Activated T-helper 2 cell treated with anti-CD3 and anti-CD28 coated beads, Interferon-gamma antibody, Interleukin-2, Interleukin-4, amounts not matched to agents 10 μg/mL and 5 μg/mL and 100 μg/mL, durations not matched to agents 14 hours and 24 hours and 36 hours (primary cell): ENCODE measurements at places on chromosomes 7 and 10.

DNA sequence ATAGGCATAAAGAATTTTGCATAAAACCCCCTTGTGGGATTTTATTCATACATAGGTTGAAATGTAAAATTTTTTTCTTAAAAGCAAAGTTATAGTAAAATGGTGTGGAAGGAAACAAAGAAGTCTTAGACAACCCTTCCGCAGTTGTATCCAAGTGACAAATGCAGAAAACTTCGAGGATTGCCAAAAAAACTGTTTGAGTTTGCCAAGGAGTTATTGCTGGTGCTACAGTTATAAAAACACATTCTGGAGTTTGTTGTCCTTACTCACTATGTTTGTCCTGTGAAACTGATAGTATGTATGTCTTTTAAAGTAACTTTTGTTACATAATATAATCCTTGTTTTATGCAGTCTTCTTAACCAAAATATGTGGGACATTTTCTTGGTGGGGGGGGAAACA, 120.3 kb downstream of the FOXP2 start:
- DNase-seq: no peak
- no peaks in the 10 kb centered on the region for H3K27me3 ChIP-seq
- no peak overlapping the region for H3K4me3 ChIP-seq

DNA sequence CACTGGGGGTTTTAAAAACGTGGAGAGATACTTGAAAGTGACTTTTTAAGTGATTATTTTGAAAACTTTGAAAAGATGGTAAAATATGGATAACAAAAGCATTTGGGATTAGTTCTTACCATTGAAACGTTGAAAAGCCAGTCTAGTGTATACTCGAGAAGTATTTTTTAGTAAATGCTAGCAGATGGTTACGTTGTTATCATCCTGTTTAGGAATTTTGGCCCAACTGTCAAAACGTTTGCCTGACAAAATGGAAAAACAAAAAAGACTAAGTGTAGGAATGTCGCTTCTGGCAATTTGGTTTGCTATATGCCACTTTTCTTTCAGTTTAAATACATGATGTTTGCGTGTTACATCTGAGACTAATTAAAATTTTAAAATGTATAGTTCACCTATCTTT, 1.2 kb downstream of the RBM33 start:
- peaks cover 35% of the 10 kb centered on the region for H3K4me1 ChIP-seq
- peak overlapping the region; percentile 99 for H3K4me3 ChIP-seq
- H3K36me3 ChIP-seq: peaks cover 85% of the 10 kb centered on the region
- no peaks in the 10 kb centered on the region for H3K27me3 ChIP-seq
- peak overlapping the region; percentile 100 for H3K27ac ChIP-seq
- no peak for DNase-seq

DNA sequence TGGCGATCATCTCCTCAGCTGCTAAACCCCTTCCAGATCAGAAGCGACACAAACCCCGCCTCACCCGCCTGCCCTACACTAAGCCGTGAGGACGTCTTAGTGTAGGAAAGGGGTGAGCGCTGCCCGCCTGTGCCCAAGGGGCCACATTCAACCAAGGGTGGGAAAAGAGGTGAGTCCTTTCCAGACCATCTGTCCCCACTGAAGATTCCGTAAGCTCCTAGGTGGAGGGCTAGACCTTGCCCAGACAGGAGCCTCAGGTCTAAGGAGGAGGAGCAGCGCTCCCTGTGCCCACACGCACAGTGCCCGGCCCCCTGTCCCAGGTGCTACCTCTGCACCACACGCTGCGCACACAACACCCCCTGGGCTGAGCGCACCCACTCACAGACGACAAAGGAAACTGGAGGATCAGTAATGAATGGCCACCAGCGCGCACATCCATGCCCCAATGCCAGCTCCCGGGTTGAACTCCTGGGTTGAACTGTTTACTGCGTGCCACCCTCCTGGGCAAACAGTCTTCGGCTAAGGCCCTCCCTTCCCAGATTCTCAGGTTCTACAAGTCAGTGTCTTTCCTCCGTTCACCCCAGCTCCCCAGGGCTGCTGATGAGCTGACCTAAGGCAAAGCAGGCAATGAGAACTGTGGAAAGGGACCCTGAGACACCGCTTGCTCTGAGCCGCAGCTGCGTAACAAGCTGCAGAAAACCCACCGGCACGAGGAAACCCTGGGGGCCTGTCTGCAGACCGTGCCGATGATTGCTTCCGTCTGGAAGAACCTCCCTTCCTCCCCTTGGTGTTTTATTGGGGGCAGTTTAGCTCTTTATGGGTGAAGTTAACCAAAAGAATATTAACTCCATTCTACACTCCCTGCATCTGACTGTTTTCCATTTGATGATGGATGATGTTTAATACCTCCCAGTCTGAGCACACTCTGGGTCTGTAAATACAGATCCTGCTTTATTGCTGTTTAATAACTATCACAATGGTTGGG, 185.9 kb downstream of the MAD1L1 start:
- H3K27me3 ChIP-seq: no peaks in the 10 kb centered on the region
- no peak overlapping the region for H3K27ac ChIP-seq
- no peak for DNase-seq
- H3K36me3 ChIP-seq: peaks cover 7% of the 10 kb centered on the region
- no peak overlapping the region for H3K4me3 ChIP-seq
- H3K4me1 ChIP-seq: peaks cover 2% of the 10 kb centered on the region

DNA sequence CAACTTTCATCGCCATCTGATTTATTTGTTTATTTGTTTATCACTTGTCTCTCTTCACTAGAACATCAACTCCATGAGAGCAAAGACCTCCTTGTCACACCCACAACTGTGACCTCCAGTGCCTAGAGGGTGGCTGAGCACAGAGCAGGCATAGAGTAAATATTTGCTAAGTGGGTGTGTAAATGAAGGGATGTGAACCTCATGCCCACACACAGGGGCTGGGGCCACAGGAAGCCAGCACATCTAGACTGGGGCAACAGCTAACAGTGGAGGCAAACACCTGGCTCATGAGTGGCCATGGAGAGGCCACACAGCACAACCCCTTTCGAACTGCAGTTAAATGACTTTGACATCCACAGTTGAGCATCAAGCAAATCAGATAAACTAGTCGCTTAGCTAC, 39.8 kb downstream of the AKR1B1 start:
- H3K27ac ChIP-seq: no peak overlapping the region
- H3K27me3 ChIP-seq: peaks cover 6% of the 10 kb centered on the region
- no peak overlapping the region for H3K4me3 ChIP-seq
- H3K36me3 ChIP-seq: no peaks in the 10 kb centered on the region
- H3K4me1 ChIP-seq: peaks cover 8% of the 10 kb centered on the region

DNA sequence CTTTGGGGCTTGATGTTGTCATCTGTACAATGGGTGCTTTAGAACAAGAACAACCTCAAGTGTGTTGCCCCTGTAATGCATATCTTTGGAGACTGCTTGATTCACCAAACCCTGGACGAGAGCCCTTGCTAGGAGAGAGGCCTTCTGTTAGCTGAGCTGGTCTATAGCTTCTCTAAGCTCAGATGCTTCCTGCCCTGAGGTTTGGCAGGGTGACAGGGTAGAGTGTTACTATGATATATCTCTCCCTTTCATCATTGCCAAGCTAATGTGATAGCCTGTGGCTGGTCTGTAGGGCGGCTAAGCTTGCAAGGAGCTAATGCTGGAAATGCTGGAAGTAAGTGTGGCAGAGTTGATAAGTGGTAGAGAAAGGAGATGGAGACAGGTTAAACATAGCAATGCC, 364.1 kb downstream of the RPS24 start:
- no peaks in the 10 kb centered on the region for H3K4me1 ChIP-seq
- peaks cover 3% of the 10 kb centered on the region for H3K27me3 ChIP-seq
- H3K4me3 ChIP-seq: no peak overlapping the region
- H3K36me3 ChIP-seq: no peaks in the 10 kb centered on the region
- DNase-seq: no peak
